ENCODE measurements at places on chromosomes 12 and 14.

GRCh38 chr12:53044052-53044581, 5.7 kb upstream of the TNS2 start:
- DNase-seq = no peak

DNA sequence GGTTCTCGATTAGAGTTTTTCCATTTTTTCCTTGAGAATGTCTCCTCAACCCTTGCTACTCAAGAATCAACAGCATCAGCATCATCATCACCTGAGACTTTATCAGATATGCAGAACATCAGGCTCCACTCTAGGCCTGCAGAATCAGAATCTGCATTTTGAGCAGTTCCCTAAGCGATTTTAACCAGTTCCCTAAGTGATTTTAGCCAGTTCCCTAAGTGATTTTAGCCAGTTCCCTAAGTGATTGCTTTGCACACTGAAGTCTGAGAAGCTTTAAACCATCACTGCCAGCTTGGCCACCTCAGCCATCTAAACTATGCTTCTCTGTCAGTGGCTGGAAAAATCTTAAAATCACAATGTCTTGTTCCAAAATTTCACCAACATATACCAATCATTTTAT, 29.4 kb upstream of the SLC38A1 start:
- DNase-seq = no peak

DNA sequence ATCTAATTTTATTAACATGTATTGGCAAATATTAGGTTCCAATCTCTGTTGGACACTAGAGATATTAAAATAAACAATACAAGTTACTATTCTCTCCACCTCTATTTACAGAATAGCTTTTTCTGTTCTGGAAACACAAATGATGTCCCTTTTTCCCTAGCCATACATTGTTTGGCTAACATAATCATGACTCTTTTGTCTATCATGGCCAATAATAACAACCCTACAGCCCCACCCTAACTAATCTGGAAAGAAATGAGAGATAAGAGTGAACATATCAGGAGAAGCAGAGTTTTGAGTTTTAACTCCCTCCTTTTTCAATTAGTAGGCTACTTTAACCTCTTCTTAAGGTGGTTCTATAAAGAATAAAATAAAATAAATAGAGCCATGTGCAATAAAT, 40.2 kb downstream of the RASSF9 start:
- DNase-seq = no peak

- no peak for DNase-seq
Measured at GRCh38 chr14:98900236-98900635, 371.8 kb downstream of the BCL11B start.

DNA sequence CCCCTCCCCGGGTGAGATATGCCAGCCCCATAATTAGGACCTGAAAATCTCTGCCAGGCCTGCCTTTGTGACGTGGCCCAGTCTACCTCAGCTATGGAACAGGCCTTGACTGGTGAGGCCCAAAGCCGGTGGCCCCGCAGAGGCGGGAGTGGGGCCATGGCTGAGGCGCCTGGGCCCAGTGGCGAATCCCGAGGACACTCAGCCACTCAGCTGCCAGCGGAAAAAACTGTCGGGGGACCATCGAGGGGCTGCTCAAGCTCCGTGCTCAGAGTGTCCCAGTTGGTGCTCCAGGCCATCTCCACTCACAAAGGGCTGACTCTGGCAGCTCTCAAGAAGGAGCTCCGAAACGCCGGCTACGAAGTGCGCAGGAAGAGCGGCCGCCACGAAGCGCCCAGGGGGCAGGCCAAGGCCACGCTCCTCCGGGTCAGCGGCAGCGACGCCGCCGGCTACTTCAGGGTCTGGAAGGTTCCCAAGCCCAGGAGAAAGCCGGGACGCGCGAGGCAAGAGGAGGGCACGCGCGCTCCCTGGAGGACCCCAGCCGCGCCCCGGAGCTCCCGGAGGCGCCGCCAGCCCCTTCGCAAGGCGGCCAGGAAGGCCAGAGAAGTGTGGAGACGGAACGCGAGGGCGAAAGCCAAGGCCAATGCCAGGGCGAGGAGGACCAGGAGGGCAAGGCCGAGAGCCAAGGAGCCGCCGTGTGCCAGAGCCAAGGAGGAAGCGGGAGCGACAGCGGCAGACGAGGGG, 21.4 kb downstream of the ZNF641 start:
- DNase-seq = no peak

- DNase-seq = peak; percentile 6
Measured at GRCh38 chr12:85580562-85581168, 255.5 kb downstream of the RASSF9 start.

All from left renal pelvis (tissue), 4 donors.